Endothelial cell (in vitro differentiated cells): ENCODE measurements at places on chromosomes 6 and 20.

DNA sequence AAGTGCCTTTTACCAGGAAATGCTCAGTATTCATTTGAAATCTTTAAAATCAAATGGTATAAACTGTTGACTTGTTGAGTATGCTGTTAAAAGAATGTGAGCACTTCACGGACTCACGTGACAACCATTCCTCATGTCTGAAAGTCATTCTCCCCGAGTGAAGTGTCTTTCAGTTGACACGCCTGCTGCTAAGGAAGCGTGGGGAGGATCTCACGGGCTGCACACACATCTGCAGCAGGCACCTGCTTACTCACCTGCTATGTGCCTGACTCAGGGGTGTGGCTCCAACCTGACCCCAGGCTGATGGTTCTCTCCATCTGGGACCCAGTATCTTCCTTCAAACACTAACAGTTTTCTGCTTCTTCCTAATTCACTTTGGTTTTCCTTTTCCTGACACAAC lies 32.7 kb downstream of the WDR27 start:
- DNase-seq: no peak

- DNase-seq: no peak
These were observed 4.0 kb upstream of the DSN1 start for GRCh38 chr20:36777576-36777975.

DNA sequence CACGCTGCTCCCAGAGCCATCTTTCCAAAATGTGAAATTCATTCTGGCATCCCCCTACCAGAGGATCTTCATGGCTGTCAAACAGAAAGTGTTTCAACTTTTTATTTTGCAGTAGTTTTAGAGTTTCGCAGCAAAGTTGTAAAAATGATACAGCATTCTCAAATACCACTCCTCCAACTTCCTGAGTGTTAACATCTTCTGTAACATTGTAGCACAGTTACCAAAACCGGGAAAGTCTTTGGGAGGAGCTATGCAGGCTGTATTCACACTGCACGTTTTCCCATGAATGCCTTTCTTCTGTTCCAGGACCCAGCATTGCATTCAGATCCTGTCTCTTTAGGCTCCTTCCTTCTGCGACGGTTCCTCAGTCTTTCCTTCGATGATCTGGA lies 30.1 kb downstream of the CDYL start:
- no peak for DNase-seq

DNA sequence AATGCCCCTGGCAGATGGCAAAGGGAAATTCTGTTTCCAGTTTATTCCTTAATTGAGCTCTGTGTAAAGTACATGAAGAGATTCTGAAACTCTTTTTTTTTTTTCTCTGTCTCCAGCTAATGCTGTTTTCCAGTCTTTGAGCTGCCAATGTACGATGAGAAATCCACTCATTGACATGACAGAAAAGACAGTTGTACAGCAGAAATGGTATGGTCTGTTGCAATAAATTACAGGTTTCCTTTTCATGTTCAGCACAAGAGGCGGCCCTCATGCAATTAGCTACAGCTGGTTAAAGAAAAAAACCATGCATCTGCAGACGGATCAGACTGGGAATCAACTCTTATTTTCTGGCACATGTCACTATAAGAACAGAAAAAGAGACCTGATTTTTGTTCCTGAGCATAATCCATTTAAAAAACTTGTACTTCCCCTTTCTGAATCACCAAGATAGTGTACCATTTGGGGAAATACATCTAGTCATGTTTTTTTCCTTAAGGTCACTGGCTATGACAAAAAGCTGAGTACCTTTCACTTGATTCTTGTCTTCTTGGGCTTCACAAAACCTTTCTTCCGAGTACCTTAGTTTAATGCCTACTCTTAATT lies 289.8 kb upstream of the PREP start:
- DNase-seq: no peak

GRCh38 chr20:18981962-18982539 lies 168.5 kb downstream of the SCP2D1 start:
- no peak for DNase-seq

DNA sequence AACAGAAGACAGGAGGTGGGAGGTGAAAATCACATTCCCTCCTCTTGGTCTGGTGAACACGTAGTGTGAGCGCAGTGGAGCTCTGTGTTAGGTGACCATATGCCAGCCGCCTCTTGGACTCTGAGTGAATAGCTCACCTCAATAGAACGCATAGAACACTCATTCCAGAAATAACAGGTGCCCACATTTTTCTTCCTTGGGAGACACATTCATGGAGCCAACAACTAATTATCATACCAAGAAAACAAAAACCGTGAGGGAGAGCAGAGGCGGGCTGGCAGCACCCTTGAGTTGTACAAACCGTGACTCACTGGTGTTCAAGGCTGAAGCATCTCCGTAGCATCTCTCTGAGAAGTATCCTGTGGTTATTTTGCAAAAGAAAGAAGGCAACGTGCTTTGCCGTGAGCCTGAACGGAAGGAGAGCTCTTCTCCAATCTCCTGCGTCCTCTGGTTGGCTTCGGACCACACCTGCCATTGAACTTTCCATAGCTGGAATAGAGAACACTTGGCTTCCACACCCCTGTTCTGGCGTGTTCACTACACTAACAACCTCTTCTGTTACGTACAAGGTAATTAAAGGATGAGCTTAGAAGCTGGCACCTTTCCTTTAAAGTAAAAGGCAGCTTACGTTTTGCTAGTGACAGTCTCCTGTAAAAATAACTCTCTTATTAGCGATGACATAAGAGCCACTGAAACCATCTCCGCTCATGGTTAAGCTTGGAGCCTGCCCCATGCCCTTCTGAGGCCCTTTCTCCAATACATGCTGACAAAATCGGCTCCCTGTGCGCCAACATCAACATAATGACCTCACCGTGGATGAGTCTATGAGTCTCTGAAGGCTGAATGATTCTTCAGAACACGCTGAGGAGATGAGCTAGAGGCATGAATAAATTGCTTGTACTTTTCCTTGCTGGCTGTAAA lies 30.2 kb upstream of the SGK1 start:
- no peak for DNase-seq

DNA sequence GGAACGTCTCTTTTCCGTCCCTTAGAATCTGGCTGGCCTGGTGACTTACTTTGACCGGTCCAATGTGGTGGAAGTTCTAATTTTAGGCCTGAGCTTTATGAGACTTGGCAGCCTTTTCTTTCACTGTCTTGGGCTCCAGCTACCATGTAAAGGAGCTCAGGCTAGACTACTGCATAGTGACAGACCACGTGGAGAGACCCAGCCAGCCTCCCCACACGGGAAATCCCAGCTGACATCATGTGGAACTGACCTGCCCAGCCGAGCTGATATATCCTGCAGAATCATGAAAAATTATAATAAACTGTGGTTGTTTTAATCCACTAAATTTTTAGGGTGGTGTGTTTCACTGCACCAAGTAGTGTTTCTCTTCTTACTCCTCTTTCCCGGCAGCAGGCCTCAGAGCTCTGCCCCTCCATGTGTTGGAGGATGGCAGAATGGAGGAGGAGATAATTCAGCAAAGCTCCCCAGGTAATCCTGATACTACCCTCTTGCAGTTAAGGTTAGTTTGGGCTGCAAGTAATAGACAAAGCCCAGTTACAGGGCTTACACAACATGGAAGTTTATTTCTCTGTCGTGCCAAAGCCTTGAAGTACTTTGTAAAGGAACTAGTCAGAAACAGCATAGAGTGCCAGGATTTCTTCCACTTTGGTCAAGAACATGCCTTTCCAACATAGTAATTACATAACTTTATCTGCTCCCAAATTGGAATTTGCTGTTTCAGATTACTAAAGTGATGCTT lies 87.5 kb downstream of the SH3BGRL2 start:
- no peak for DNase-seq

GRCh38 chr6:156597095-156597494 lies 180.1 kb upstream of the ARID1B start:
- DNase-seq: no peak
